ENCODE measurements at places on chromosomes 4 and X.

GRCh38 chr4:98887145-98887544 is 41.8 kb downstream of the EIF4E start:
- DNase-seq: no peak

- no peak for DNase-seq
These were observed 105.2 kb upstream of the ADRA2C start for GRCh38 chr4:3660928-3661515.

DNA sequence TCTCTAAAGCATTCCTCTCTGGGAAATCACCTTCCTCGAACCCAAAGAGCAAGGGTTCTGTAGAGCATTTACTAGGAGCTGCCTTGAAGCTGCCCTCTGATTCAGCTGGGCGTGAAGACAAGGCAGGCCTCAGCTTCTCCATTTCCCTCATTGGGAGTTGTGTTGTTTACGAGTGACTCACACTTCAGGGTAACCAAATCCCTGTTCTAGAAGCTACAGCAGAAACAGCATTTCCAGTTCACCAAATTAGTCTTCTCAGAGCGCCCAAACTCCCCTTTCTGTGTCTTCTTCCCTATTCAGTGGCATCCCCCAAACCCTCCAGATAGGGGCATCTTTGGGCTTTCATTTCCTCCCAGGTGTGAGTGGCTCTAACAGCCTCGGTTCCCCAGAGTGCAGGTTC is 863 bp upstream of the XPNPEP2 start:
- no peak for DNase-seq

DNA sequence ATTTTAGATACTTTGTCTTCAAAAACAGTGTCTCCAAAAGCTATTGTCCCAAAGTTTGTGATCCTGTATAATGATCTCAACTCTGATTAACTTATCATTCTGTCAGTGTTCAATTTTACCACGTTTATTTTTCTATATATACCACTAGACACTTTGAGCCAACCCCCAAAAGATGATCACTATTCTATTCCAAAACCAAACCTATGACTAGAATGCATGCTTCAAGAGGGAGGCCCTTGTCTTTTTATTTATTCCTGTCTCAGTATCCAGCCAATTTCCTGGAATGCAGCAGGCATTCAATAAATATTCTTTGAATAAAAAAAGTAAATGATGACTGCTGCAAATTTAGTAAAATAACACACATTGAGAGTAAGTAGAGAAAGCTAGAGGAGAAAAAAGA is 275.6 kb downstream of the LDB2 start:
- DNase-seq: no peak

- DNase-seq: peak; percentile 26
These were observed 5.1 kb downstream of the FBXL5 start for GRCh38 chr4:15649914-15650545.

DNA sequence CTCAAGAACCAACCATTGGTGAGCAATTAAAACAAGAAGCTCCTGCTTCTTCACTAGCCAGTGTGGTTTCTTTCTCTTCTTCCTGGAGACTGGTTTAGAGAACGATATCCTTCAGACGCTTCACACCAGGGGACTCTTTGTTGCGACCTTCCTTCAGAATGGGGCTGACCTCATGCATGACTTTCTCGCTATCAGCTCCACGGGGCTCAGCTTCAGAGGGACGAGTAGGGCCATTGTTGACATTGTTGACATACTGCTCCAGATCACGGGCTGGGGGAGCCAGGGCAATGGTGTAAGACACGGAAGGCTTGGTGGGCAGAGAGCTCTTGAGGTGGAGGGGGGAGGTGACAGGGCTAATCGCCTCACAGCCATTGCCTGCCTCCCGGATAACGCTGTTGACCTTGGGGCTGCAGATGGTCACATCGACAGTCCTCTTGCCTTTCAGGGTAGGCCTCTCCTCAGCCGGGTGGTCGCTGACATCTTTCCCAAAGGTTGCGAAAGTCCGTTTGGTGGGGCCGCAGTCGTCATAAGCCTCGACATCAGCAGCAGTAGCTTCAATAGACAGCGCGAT is 113.8 kb downstream of the PCDH19 start:
- no peak for DNase-seq

DNA sequence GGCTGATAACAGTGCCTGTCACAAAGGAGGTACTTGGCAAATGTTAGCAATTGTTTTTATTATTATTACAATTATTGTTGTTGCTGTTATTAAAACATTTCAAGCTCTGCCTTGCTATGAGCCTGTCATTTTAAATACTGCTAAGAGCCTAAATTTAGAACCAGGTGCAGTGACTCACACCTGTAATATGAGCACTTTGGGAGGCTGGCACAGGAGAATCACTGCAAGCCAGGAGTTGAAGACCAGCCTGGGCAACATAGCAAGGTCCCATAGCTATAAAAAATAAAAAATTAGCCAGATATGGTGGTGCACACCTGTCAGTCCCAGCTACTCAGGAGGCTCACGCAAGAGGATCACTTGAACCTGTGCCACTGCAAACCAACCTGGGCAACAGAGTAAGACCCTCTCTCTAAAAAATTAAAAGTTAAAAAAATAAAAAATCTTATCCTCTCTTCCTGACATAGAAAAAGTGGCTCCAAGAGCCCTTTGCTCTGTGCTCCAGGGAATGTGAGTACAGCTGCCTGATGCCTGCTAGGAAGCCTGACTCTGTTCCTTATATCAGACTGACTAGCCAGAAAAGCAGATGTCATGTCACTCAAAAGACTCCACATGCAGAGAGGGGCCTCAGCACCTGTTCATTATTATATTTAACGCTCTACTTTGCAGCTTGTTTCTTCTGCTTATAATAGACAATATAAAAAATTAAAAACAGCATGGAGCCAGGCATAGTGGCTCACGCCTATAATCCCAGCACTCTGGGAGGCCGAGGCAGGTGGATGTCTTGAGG is 234.0 kb downstream of the OPHN1 start:
- DNase-seq: no peak

DNA sequence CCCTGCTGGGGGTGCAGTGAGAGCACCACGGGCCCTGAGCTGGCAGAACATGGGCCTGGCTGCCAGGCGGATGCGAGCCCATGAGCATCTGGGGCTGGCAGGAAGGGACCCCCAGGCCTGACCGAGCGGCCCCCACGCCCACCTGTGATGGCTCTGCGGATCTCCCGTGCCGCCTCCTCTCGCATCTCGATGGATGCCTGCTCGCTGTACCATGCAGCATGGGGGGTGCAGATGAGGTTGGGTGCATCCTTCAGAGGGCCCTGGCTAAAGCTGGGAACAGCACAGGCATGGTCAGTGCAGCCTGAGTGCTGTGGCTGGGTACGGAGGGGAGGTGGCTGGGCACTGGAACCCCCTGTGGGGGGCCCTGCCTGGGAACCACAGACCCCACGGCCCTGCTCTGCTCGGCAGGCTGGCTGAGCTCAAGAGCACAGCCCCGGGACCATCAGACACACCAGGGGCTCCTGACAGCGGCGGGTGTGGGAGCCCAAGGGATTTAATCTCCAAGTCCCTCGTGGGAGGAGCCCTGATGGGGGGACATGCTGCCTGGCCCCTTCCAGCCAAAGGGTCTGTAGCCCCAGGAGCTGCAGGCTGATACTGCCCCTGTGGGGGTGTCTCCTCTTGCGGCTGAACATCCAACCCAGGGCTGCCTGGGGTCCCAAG is 35.5 kb downstream of the CTBP1 start:
- no peak for DNase-seq

DNA sequence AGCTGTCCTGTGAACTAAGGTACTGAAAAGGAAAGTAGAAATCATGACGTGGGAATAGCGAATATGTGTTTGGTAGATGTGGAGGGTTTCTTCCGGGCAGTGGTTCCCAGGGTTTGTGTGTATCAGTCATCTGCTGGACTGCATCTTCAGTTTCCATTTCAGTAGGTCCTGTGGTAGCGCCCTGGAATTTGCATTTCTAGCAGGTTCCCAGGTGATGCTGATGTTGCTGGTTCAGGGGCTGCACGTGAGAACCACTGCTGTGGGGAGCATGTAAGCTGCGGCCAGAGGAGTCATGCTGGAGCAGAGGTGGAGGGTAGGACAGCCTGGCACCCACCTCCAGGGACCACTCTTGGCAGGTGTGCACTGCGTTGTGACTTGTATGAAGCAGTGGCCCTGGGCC is 47.1 kb downstream of the ARHGAP10 start:
- no peak for DNase-seq

- DNase-seq: no peak
These were observed 8.3 kb upstream of the SLC10A6 start for GRCh38 chr4:86857341-86858052.

GRCh38 chrX:134171661-134172587 is 65.1 kb upstream of the CCDC160 start:
- no peak for DNase-seq

DNA sequence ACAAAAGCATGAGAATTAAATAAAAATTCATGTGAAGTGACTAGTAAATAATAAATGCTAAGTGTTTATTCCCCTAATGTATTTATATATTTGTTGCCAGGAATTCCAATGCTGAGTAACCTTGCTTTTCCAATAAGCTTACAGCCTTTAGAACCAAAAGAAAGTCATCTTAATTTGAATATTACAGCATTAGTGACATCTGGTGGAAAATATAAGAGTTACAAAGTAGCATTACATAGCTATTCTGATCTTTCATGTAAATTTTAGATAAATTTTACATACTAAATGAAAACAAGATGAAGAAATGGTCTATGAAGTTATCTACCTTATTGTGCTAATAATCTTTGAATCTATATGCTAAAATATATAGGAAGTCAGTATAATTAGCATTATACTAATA is 10.4 kb downstream of the MAD2L1 start:
- no peak for DNase-seq

GRCh38 chr4:184142121-184143000 is 75.3 kb downstream of the ENPP6 start:
- DNase-seq: no peak

DNA sequence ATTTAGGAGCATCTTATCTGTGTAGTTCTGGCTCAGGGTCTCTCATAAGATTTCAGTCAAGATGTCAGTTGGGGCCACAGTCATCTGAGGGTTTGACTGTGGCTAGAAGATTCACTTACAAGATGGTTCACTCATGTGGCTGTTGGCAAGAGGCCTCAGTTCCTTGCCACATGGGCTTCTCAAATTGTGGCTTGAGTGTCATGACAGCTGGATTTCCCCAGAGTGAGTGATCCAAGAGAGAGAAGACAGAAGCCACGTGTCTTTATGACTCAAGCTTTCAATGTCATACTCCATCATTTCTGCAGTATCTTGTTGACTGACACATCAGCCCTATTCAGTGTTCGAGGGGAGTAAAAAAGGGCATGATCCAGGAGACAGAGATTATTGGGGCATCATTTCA is 131.3 kb upstream of the AP1S2 start:
- no peak for DNase-seq

DNA sequence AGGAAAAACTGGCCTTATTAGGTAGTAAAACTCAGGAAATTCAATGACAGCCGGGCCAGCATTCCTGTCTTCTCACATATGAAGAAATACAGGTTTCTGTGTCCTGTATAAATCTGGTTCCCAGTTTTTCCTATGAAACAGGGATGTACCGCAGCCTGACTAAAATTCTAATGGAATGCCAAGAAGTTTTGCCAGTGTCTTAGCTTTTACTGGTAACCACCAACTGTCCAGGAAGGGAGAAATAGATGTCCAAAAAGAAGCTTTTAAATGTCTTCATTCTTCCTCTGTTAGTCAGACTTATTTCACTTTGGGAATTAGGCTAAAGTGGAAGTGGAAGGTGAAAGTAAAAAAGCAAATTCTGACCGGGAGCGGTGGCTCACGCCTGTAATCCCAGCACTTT is 108.0 kb upstream of the TBL1X start:
- DNase-seq: no peak

DNA sequence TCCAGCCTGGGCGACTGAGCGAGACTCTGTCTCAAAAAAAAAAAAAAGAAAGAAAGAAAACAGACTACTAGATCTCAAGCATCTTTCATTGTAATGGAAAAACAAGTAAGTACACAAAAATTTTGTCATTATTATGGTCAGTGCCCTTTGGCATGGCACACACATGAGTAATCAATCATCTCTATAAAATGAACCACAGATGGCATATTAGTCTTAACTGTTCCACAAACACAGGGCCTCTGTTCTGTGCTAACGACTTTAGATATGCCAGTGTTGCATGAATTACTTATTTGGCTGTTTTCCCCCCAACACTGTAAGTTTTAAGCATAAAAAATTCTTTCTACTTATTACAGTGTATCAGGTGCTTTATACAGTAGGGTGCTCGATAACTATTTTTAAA is 90.4 kb downstream of the COX7B2 start:
- no peak for DNase-seq

- no peak for DNase-seq
These were observed 418.7 kb upstream of the INTU start for GRCh38 chr4:127214016-127214415.

DNA sequence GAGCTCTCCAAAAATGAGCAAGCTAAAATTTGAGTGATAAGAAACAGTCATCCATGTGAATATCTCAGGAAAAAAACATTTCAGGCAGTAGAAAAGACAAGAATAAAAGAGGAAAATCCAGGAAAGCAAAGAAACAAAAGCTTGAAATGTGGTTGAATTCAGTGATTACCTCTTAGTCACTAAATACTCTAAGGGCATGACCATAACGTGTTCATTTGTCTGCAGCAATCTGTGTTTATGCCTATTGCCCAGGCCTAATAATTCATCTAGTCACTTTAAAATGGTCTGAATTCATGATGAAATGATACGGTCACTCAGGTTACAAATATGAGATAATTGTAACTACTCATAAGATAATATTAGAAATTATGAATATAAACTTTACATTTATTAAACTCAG is 837.9 kb downstream of the STPG2 start:
- no peak for DNase-seq

DNA sequence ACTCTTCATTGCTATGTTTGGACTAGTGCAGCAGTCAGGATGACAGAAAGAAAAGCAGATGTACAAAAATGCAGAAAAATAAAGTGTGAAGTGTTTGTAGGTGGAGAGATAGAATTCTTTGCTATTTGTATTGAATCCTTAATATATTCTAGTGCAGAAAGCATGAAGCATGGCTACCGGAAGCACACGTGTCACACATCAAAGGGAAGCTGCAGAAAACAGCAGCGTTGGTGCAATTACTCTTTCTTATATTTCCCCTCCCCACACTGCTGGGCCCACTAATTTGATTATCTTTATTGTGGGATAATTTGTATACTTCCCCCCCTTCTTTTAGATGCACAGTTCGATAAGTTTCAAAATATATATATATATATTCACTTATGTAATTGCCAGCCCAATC is 35.9 kb upstream of the TAPT1 start:
- no peak for DNase-seq

DNA sequence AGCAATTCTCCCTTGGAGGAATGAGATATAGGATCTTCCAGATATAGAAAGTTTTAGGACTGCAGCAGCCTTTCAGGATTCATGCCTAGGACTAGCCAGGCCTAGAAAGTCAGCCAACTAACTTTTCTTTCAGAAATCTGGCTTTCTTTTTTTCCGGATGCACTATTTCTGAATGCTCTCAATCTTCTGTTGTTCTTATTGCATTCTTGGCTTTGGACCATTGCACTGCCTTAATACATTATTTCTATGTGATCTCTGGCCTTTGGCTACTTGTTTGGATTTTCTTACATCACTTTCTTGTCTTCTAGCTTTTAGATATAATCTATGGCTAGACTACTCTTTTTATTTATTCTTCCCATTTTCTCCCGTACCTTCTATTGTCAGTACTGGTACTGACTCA is 813.1 kb upstream of the HTR2C start:
- DNase-seq: no peak

GRCh38 chrX:14546190-14546589 is 16.9 kb downstream of the GLRA2 start:
- DNase-seq: no peak
